Globus pallidus (tissue), 1 donor: ENCODE measurements at places on chromosomes 2 and 18.
A peak's percentile ranks its signal among the peaks of the same experiment; 100 is the strongest.

GRCh38 chr18:14000884-14001283 lies 85.5 kb upstream of the MC2R start:
- no peak for DNase-seq

DNA sequence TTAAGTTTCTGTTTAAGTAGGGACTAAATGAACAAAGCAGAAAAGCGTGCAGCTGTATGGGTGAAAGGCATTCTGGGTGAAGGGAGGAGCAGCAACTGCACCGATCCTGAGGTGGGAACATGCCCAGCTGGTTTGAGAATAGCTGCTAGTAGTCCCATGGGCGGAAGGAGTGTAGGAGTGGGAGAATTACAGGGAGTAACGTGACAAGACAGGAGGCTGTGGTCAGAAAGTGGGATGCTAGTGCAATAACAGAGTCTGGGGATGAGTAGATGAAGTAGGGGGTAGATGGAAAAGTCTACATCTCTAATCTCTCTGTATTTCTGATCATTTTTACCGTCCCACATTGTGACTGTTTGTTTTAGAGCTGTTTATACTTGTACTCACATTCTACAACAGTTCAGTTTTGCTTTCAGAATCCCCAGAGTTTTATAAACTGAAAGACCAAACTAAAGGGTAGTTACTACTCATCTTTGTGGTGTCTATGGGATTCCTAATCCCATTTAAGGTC lies 118.9 kb downstream of the LCLAT1 start:
- DNase-seq = no peak

GRCh38 chr2:198165289-198165688 lies 360.9 kb downstream of the PLCL1 start:
- DNase-seq = no peak

GRCh38 chr2:64404743-64405142 lies 49.2 kb upstream of the LGALSL start:
- no peak for DNase-seq

- DNase-seq = no peak
Observed at GRCh38 chr18:40485318-40485717, 1469.7 kb upstream of the PIK3C3 start.

DNA sequence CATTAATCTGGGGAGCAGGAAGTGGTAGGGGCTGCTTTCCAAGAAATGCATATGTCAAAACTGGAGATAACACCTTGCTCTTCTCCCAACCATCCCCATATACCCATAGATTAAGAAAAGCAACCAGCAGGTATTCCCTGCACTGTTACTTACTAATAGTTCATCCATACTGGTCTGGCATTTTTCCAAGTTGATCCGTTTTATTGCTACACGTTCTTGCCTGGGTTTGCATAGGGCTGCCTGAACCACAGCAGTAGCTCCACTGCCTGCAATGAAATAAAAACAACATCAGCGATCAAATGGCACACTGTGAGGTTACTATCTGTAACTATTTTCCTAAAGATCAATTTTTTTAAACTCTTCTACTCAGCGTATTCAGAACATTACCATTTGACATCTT lies 65.6 kb downstream of the STK39 start:
- no peak for DNase-seq

DNA sequence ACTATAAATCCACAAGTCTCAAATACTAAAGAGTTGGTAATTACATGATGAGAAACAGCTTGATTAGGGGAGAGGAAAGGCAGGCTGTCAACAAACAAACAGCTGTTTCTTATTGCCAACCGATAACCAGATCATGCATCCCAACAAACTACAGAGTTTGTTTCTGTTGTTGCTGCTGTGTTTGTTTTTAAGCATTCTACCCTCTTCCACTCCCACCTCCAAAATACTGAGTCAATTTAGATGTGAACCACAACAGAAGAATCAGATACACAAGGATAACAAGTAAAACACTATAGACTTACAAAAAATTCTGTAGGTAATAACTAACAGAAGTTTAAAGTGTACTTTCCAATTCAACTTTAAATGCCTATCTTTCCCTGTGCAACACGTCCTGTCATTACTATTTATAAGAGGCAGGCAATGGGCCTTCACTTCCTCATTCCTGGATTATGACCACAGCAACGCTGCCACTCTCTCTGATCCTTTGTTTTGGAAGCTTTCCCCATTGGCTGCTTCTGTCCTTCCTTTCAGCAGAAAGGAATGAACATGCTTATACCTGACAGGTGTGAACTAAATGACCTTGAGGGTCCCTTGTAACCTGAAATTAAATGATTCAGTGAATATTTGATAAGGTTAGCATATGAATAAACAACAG lies 152.0 kb downstream of the SRBD1 start:
- DNase-seq = no peak

GRCh38 chr2:237282568-237283128 lies 131.3 kb downstream of the COL6A3 start:
- no peak for DNase-seq

- no peak for DNase-seq
Observed at GRCh38 chr2:145141981-145142380, 622.1 kb upstream of the ZEB2 start.

- peak; percentile 77 for DNase-seq
Observed at GRCh38 chr2:85707304-85707703, 13.1 kb downstream of the GNLY start.

DNA sequence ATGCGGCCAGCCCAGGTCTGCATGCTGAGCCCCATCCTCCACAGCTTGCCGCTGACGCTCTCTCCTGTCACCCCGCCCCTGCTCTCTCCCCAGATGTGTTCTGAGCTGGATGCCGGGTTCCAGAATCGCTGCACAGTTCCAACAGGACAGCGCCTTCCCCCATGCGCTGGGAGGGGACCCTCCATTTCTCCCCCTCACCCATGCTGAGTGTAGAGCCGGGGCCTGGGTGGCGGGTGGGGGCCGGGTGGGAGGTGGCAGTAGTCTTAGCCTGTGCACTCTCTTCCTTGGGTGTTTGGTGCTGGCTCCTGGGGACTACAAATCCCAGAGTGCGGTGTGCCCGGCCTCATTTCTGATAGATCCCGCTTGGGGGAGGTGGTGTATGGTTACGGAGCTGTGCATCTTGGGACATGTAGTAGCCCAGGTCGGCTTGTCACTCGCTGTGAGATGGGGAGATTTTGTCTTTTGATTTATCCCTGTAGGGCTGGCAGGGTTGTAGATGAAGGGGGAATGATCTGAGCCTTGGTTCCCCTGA lies 6.8 kb downstream of the DNAJB2 start:
- peak; percentile 78 for DNase-seq

DNA sequence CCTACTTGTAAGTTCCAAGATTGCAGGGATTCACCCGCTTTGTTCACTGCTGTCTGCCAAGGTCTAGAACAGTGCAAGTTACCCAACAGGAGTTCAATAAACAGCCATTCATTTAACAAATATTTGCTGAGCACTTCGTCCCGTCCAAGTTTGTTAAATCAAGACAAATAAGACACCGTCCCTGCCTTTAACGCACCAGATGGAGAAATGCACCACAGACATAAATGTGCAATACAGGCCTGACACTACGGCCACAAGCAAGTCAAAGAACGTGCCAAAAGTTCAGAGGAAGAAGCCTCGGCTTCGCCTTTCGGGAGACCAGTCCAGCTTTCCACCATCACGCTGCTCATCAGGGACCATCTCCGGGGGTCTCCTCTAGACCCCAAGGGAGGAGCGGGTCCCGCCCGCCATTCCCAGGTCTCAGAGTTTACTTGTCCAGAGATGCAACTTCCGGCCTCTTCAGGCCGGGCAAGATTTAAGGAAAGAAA lies 429 bp downstream of the C2orf76 start:
- no peak for DNase-seq

DNA sequence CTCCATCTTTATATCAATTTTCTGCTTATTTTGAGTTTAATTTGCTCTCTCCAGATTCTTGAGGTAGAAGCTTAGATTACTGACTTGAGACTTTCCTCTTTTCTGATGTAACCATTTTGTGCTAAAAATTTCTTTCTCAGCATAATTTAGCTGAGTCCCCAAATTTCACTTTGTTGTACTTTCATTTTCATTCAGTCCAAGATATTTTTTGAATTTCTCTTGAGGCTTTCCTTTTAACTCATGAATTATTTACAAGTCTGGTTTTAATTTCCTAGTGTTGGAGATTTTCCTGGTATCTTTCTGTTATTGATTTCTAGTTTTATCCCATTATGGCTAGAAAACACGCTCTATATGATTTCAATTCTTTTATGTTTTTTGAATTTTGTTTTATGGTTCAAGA lies 144.7 kb upstream of the PGAP1 start:
- no peak for DNase-seq

DNA sequence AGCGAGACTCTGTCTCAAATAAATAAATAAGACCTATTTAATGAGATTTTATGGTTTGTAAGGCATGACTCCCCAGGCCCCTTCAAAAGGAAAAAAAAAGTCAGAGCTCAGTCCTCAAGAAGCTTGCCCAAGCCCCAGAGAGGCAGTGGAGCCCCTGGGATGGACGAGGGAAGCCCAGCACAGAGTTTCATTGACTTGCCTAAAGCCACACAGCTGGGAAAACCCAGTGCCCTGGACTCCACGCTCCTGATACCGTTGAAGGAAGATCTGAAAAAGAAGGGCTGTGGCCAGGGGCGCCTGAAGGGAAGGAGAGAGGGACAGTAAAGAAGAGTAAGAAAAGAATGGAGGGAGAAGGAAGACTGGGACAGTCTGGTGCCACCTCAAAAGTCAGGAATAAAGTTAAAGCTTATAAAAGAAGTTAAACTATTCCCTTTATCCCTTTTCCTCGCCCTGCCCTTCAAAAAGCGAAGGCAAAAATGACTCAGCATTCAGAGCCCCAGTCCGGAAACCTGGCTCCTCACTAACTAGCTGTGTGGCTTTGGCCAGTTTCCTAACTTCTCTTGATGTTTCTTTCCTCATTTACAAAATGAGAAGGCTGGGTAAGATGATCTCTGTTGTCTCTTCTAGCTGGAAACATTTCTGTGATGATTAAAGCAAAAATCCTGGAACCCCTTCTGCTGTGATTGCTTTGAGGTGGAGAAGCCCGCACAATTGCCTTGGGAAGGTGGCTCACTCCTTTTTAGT lies 46.7 kb downstream of the LYPD1 start:
- no peak for DNase-seq

DNA sequence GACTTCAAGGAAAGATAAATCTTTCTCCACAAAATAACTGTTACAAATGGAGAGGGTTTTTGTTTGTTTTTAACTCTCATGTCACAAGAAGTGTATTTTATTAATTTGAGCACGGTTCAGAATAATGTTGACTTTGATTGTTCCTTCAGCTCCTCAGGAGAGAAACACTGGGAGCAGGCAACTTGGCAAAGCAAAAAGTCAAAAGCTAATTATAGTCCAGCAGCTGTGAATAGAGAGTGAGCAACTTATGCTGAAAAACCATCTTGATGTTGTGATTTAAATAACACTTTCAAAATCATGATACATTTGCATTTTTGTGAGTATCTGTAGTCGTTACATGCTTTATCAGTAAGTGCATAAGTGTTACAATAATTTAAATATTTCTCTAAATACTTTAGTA lies 37.5 kb upstream of the TTN start:
- DNase-seq = no peak

DNA sequence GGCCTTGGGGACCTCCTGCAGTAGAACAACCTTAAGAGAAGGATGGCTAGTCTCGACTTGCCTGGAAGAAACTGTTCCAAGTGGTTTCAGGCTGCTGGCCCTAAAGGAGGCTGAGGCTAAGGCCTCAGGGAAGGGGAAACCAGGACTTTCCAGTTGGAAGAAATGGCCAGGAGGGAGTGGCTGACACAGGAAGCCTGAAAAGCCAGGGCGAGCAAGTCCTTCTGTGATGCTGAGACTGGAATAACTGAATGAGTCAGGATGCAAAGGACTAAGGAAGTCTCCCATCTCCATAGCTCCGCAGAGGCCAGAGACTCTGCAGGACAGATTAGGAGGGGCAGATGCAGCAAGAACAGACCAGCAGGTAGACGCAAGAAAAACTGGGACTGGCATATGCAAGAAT lies 7.4 kb downstream of the HTRA2 start:
- DNase-seq = no peak

GRCh38 chr2:164696634-164697033 lies 75.4 kb upstream of the GRB14 start:
- no peak for DNase-seq

DNA sequence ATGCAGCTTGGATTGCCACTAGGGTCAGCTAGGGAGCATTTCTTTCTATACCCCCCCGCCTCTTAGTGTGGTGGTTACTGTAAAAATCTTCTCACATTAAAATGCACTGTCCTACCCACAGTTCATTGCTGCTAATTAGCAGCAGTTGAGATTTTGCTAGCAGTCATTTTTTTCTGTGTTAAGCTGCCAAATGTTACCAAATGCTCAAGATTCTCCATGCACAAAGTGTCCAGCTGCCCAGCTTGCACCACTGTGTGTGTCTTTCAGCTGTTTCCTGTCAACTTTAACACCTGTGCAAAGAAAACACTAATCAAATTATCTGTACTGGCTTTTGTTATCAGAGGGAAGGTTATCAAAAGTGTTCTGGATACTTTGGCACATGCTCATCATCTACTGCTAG lies 679.3 kb downstream of the NR4A2 start:
- no peak for DNase-seq

GRCh38 chr2:144085016-144085415 lies 434.9 kb downstream of the ZEB2 start:
- no peak for DNase-seq

- no peak for DNase-seq
Observed at GRCh38 chr2:177548636-177549035, 156.1 kb downstream of the AGPS start.

DNA sequence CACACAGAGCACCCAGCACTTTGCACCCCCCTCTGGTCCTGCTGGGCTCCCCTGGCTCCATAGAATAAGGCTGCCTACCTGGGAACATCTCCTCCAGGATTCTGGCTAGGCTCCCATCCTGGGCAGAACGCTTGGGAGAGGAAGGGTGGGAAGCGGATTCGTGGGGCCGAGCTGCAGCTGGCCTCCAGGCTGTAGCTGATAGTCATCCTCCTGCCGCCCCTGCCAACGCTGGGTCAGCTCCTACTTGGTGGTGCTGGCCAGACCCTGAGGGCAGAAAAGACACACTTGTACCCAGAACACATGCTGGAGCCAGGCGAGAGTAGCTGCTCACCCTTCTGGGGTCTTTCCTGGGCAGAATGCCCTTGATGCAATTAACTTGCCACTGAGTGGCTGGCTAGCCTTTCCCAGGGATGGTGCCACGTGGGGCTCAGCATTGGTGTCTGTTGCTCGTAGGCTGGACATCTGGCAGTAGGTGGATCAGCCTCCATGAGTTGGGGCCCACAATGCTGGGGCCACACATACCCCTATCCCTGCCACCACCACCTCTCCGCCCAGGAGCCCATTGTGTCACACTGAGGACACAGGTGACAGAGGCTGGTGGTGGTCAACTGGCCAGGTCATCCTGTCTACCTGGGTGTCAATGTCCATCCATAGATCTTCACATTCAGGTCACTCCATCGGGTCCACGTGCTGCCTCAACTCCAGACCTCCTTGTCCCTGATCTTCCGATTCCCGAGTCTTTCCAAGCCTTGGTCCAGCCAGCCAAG lies 112.8 kb downstream of the NDUFA10 start:
- no peak for DNase-seq

DNA sequence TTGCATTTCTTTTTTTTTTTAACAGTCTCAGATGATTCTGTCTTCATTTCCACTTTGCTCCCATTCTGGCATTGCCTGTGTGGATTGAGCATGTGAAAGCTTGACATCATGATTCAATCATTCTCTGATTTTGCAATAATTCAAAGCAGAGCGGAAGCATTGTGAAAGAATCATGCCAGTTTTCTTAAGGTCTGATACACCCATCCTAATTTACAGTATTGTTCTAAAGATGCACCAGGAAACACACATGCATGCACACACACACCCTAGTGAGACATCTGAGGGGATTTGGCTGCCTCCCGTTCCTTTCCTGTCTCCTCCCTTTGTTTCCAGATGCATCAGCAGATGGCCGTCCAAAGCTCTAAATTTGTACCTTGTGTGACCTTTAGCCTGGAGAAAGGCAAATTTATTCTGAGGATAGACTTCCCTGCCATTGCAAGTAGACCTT lies 97.3 kb downstream of the FMNL2 start:
- no peak for DNase-seq
